ENCODE measurements at places on chromosomes 1 and 21. TPM values are rescaled to one million over a fixed set of nuclear protein-coding genes. Genes with fewer than 3 reads are reported as not detected.

- no peak overlapping the region for H3K4me3 ChIP-seq
- peak; percentile 23 for DNase-seq
- H3K27me3 ChIP-seq: no peaks in the 10 kb centered on the region
- H3K36me3 ChIP-seq: no peaks in the 10 kb centered on the region
- H3K27ac ChIP-seq: no peak overlapping the region
- no peaks in the 10 kb centered on the region for H3K4me1 ChIP-seq
Measured at GRCh38 chr1:53589043-53589887, 130.1 kb downstream of the DMRTB1 start.

- no peak overlapping the region for H3K4me3 ChIP-seq
- no peaks in the 10 kb centered on the region for H3K36me3 ChIP-seq
- DNase-seq: no peak
- H3K27ac ChIP-seq: no peak overlapping the region
Measured at GRCh38 chr1:22633697-22634463, 2.5 kb upstream of the C1QA start.

GRCh38 chr1:164637461-164638375 lies 78.7 kb downstream of the PBX1 start:
- H3K4me3 ChIP-seq: no peak overlapping the region
- H3K27ac ChIP-seq: no peak overlapping the region
- H3K27me3 ChIP-seq: no peaks in the 10 kb centered on the region

The TTC34 gene
- 1.0 TPM for total RNA-seq

Measured in H9 (cell line).